ENCODE measurements at places on chromosomes 5 and 9.

- no peak for DNase-seq
Observed at GRCh38 chr5:88607492-88607891, 275.5 kb downstream of the MEF2C start.

GRCh38 chr5:5340206-5340729, 82.2 kb upstream of the ICE1 start:
- DNase-seq: peak; percentile 73

GRCh38 chr5:98791001-98791519, 17.6 kb downstream of the RGMB start:
- DNase-seq: no peak

DNA sequence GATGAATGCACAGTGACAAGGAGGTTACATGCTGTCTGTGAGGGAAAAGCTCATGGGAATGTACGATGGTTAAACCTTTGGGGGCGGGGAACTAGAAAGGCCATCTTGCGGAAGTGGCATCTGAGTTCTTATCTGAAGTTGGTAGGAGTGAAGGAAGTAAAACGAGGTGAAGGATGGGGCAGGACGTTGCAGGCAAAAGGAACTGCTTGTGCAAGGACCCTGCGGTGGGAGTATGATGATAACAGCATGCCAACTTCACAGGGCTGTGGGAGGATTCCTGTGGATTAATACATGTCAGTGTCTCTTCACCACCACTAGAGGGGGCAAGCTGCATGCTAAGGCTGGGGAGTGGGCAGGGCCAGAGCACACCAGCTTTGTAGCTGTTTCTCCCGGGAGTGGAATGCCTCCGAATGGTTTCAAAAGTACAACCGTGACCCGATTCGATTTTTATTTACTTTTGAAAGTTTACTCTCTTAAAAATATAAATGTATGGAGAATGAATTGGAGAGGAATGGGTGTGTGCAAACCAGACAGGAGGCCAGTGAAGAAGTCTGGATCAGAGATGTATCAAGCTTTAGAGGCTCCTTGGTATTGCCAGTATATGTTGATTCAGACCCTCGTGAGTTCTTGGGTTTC, 62.5 kb downstream of the CYFIP2 start:
- DNase-seq: no peak

GRCh38 chr9:85310573-85310972, 431.2 kb downstream of the AGTPBP1 start:
- DNase-seq: no peak

- peak; percentile 45 for DNase-seq
Observed at GRCh38 chr5:132807163-132807838, 5.8 kb upstream of the SOWAHA start.

DNA sequence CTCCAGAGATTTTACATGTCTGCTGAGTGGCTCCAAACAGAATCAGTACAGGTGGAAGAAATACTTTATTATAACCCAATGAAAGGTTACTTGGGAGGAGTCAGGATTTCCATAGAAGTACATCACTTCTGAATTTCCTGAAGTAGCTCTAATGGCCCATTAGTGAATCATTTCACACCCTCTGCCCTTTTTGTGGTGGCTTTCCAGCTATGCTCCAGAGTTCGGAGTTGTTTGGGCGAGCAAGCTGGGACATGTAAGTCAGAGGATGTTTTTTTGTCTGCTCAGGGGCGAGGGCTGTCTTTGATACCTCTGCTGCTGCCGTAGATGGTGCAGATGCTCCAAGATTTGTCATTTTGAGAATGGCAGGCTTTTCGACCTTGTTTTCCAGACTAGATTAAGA, 226.1 kb downstream of the GOLPH3 start:
- DNase-seq: peak; percentile 9

GRCh38 chr5:125655156-125655555, 768.1 kb upstream of the GRAMD2B start:
- DNase-seq: no peak

DNA sequence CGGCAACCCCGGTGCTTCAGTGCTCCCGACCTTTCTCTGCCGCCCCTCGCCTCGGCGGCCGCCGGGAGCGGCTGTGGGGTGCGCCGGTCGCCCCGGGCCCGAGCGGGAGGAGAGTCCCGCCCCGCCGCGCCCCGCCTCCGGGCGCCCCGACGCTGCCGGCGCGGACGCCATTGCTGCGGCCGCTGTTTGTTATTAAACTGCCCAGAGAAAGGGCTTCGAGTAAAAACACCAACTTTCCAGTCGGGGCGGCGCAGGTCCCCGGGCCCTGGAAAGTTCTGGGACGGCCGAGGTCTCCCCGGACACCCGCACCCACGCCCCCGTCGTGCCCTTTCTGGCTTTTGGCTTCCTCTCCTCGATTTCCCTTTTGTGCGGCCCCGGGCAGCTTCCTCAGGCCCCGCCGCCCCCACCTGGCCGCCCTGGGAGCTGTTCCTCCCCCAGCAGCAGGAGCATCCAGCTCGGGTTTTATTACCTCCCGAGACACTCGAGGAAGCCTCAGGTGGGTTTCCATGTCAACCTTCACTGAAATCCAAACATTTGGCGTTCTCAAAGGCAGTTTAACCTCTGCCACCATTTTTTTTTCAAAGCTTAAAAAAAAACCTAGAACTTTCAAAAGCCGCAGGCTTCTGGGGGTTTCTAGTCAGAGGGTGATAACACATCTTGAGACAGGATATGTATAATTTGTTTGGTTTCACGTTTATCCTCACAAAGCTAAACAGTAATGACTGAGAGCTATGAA, 334.4 kb downstream of the CWC27 start:
- peak; percentile 84 for DNase-seq

- no peak for DNase-seq
Observed at GRCh38 chr5:88656221-88656950, 226.6 kb downstream of the MEF2C start.

GRCh38 chr9:116064970-116065369, 88.6 kb upstream of the PAPPA start:
- DNase-seq: no peak

GRCh38 chr5:170540271-170540670, 36.5 kb downstream of the KCNIP1 start:
- no peak for DNase-seq

DNA sequence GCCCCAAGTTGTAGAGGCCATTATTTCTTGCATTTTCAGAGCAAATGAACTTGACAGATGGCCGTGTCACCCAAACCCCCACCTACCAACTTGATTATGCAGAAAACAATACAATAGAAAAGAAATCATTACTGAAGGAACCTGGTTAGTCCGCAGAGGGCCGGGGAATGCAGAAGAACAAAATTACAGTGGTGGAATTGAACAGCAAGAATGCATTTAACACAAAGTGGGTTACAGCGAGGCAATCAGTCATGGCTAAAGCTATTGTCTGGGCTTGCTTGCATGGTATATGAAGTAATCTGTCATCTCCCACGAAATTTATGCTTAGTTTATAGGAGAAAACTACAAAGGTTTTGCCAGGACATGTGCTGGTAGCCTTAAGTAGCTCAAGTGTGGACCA, 238.3 kb upstream of the IRX1 start:
- DNase-seq: peak; percentile 9

DNA sequence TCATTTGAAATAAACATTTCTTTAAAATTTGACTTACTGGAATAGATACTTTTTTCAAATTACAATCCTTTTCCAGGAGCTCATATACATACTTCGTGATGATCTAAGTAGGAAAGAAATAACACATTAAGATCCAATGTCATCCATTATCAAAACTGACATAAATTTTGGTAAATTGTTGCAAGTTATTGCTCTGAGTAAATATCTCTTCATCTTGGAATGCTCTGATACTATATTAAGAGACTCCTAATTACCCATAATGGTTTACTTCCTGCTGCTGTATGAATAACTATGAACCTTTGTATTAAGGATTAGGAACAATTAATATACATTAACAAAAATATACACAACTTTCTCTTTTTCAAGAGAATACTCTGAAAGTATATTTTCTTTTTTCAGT, 223.0 kb upstream of the POU5F2 start:
- no peak for DNase-seq

DNA sequence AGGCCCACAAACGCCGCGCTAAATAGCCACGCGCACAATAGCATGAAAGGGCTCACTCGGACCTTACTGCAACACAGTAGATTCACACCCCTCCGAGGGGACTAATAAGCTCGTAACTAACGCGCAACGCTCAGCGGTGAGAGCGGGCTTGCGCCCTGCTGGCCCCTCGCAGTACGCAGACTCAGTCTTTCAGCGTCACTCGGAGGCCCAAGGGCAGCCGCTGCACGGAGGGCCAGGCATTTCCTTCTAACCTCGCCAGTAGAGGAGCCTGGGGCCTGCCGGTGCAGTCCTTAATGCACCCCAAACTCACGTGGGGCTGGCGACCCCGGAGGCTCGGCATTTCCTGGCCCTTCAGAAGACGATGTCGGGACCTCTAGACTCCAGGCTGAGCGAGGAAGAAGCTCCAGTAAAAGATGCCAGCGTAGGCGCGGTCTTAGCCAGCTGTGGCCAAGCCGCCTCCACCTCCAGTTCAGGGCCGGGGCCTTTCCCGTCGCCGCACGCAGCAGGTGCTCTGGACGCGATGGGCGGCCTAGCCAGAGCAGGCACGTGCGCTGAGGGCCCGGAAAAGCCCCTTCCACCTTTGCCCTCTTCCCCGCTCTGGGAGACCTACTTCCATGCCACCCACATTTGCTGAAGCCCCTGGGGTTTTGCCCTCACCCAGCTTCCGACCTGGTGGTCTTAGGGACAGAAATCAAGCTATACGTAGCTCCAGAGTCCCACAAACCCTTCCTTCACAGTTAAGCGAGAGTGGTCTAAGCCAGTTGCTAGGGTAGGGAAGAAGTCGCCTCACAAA, 38.3 kb upstream of the TIFAB start:
- DNase-seq: peak; percentile 57

DNA sequence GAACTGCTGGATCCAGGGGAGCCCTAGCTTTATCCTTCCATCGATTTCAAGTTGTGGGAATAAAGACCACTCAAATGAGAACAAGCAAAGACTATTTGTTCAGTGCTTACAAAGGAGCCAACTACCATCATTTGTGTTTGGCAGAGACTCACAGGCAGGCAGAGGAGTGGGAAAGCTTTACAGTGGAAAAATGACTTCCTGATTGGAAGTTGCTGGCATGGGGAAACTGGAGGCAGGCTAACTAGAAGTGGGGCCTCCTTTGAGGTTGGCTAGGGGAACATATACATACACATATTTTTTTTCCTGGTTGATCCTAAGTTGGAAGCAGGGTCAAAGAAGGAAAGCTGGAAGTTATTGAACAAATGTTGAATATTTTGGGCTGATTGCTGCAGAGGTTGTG, 121.7 kb downstream of the ACTBL2 start:
- no peak for DNase-seq

- peak; percentile 69 for DNase-seq
Observed at GRCh38 chr5:180803181-180804128, 849 bp upstream of the MGAT1 start.

- no peak for DNase-seq
Observed at GRCh38 chr5:153358315-153358976, 132.0 kb upstream of the GRIA1 start.

DNA sequence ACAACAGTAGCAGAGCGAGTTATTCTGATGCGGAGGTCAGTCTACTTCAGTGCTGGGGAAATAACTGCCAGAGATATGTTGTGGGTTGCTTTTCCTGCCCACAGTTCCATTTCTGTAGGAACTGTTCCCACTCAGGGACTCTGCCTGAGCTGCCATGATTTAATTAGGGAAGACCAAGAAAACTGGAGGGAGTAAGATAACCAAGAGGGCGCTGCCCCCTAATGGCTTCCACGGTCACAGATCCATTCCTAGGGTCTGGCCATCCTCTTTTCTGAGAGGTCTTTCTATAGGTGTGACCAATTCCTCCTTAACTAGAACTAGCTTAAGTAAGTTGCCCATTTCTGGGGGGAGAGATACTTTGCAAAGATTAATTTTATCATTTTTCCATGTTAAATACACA, 125.9 kb downstream of the APBA1 start:
- DNase-seq: no peak

DNA sequence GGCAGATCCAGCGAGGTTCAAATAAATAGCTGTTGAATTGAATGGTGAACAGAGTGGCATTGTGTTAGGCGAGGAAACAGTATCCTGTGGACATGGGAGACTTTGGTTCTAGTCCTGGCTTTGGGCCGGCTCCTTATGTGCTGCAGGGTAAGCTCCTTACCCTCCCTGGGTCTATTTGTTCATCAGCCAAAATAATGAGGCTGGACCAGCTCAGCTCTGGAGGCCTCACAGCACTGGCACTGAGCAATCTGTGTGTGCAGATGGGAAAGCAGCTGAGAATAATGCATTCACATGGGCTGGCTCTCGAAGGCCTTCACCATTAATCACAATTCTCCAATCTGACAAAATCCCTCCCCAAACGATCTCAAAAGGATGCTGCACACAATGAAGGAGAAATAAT, 81.9 kb downstream of the APBA1 start:
- DNase-seq: no peak

DNA sequence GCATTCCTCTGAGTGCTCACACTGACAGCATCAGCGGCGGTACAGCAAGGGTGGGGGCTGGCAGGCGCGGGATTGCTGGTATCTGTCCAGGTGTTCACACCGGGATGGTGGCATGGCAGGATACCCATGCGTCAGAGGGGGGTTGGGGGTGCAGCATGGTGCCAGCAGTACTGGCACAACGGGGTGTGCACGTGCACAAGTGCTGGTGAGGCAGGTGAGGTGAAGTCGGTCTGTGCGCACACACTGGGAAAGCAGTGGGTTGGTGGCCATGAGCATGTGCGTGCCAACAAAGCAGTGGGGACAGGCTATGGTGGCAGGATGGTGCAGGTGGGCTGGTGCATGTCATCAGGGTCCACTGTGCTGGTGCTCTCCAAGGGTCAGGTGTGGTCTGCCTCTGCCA, 819.6 kb upstream of the EDIL3 start:
- DNase-seq: no peak

DNA sequence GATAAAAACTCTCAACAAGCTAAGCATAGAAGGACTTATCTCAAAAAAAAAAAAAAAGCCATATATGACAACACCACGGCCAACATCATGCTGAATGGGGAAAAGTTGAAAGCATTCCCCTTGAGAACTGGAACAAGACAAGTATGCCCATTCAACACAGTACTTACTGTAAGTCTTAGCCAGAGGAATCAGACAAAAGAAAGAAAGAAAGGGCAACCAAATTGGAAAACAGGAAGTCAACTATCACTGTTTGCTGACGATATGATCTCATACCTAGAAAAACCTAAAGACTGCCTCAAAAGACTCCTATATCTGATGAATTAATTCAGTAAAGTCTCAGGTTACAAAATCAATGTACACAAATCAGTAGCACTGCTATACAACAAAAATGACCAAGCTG, 24.6 kb upstream of the PTGER4 start:
- no peak for DNase-seq

GRCh38 chr9:113298924-113299770, 4.0 kb downstream of the RNF183 start:
- DNase-seq: no peak

GRCh38 chr9:134765785-134766184, 114.8 kb upstream of the FCN2 start:
- DNase-seq: no peak
